Stimulated activated CD4-positive, alpha-beta T cell treated with anti-CD3 and anti-CD28 coated beads, Interleukin-1b, Interleukin-23, amount 100 ng/mL, for 48 hours (primary cell): ENCODE measurements at places on chromosomes 2 and 18.

GRCh38 chr2:159080641-159081040, 112.2 kb downstream of the TANC1 start:
- DNase-seq, result no peak

DNA sequence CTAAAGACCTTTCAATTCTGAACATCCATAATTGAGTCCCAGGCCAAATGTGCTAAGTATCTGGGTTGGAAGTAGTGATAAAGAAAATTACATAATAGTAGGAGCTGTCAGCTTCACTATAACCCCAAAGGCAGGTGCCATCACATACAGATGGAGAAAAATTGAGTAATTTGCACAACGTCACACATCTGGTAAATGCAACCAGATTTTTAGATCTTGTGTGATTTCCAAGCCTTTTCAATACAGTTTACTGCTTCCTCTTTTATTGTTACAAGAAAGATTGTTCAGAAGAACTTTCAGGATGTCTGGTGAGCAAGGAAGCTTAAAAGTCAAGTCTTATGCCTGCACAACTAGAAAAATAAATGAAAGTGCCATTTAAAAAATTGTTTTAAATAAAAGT, 62.3 kb downstream of the UBE2E3 start:
- DNase-seq, result no peak

- no peak for DNase-seq
Observed at GRCh38 chr18:26971409-26971808, 105.9 kb upstream of the AQP4 start.

GRCh38 chr2:176158186-176158591, 1.1 kb downstream of the HOXD3 start:
- no peak for DNase-seq

GRCh38 chr2:216619411-216620393, 13.5 kb upstream of the IGFBP2 start:
- DNase-seq, result peak; percentile 10

DNA sequence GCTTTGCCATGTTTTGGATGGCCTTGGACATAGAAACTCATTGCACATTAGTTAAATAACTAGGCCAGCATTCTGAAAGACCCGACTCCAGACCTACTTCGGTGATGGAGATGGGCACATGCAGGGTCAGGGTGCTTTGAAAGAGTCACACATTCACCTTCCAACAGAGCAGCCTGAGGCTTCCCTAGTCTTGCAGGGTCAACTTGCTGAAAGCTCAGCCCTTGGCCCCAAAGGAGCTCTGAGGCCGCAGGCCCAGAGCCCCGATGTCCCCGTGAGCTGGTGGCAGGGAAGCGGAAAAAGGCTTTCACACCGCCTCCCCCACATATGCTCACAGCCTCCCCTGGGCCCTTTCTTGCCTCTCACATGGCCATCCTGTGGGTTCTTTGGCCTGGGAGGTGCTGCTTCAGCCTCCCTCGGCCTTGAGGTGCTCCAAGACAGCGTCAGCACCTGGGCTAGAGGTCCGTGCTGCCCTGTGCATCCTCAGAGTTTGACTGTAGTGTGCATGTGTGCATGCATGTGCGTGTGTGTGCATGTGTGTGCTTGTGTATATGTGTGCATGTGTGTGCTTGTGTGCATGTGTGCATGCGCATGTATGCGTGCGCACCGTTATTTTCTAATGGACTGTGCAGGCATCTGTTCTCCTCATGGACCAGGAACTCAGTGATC, 21.6 kb downstream of the LDLRAD4 start:
- DNase-seq, result no peak
